Activated naive CD4-positive, alpha-beta T cell treated with anti-CD3 and anti-CD28 coated beads for 36 hours (primary cell): ENCODE measurements at places on chromosomes 3 and 15.

- no peak for DNase-seq
Observed at GRCh38 chr15:32959077-32959476, 235.4 kb downstream of the FMN1 start.

DNA sequence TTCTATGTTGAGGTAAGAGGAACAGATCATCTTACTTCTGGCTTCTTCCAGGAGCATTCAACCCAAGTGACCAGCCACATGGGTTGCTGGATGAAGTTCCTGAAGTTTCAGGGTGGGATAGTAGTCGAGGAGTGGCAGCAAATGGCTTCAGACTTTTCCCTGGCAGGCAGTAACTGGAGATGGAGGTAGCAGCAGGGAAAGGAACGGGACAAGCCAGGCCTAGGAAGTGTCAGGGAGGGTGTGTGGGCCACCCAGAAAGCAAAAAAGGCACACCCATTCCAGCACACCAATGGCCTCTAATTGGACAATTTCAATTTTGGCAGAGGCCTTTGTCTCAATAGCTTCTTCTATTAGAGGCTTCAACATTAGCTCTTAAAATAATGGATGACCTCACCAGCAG, 498.6 kb upstream of the ATP11B start:
- no peak for DNase-seq

DNA sequence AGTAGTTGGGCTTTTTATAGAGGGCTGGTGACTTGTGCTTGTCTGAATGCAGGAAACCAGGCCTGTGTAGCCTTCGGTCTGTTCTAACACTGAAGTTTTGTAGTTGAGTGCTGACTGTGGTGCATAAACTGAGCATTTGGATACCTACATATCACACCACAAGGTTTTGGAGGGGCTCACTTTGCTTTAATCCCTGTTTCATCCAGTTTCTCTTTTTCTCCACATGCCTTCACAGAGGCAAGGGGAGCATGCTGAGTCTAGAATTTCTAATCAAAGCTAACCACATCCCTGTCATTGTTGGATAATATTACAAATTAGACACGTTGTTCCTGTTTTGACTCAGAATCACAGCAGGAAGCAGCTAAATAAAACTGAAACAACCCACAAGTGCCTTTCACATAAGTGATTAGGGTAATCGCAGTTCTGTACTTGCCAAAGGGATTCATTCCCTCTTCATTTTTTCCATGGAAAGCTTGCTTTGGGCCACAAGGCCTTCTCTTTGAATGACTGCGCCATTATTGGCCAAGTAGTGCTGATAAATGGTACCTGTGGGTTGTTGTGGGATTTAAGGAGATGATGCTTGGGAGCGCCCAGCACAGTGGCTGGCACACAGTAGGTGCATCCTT, 48.9 kb downstream of the TGFBR2 start:
- peak; percentile 67 for DNase-seq

GRCh38 chr3:30988769-30989168, 94.3 kb upstream of the GADL1 start:
- no peak for DNase-seq

DNA sequence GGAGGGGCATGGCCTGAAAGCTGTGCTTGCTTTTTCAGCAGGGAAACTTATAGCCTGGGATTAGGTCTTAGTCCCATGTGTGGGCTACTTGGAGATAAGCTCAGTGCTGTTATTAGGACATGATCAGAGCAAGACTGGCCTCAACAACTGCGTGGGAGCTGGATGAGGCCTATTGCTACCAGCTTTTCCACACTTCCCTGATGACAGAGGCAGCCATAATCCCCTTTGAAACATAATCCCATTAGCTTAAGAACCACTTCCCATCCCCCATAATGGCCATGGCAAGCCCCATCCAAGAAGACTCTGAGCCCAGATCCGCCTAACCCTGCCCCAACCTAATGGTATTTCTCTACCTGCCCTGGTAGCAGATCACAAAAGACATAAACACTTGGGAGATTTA, 26.6 kb upstream of the GK5 start:
- no peak for DNase-seq

GRCh38 chr3:133927540-133928066, 31.9 kb upstream of the RAB6B start:
- peak; percentile 60 for DNase-seq

DNA sequence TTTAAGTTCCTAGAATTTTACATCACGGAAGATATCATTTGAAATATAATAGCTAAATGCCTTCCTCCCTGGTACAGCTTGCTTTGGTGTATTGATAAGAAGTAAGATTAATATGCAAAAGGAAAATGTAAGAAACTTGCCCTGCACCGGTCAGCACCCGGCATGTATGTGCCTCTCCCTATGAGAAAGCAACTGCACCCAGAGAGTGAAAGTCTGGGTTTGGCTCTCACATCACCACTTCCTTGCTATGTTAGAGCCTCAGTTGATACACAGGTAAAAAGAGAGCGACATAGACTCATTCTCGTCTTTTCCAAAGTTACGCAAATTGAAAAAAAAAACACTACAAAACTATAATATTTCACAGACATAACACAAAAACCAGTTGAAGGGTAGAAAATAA, 96.7 kb downstream of the FOXP1 start:
- DNase-seq = peak; percentile 53

- DNase-seq = no peak
Observed at GRCh38 chr3:184639351-184639750, 72.5 kb downstream of the MAGEF1 start.

- DNase-seq = no peak
Observed at GRCh38 chr3:17352620-17353019, 389.8 kb downstream of the TBC1D5 start.

GRCh38 chr3:45163481-45163880, 17.3 kb upstream of the CDCP1 start:
- no peak for DNase-seq

GRCh38 chr3:47802734-47803479, at the start of gene DHX30:
Gene DHX30, plus strand, starts transcription at chr3:47803138. Its CDS starts 7,546 bp downstream, at chr3:47810684.
- DNase-seq = peak; percentile 87

GRCh38 chr3:116318370-116318769, 126.9 kb downstream of the LSAMP start:
- DNase-seq = no peak

DNA sequence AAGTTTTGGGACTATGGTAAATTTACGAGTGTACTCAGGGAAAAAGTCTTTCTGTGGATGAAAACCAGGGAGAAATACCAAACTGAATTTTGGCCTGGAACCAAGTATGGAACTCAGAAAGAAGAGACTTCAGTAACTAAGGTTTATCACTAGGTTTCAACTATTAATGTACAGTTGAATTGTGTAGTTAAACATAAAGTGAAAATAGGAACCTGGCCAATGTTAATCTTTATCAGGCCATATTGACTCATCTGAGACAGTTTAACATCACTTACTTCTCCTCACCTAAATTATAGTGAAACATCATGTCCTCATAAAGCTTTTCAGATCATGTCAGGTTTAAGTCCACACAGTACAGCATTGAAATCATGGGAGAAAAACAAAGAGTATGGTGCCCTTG, 197.7 kb downstream of the LSAMP start:
- no peak for DNase-seq

- no peak for DNase-seq
Observed at GRCh38 chr3:20225769-20226168, 39.8 kb upstream of the SGO1 start.

- DNase-seq = no peak
Observed at GRCh38 chr15:42106288-42106687, 11.9 kb upstream of the PLA2G4D start.

GRCh38 chr15:25019434-25019833, 64.6 kb downstream of the SNRPN start:
- DNase-seq = no peak
